ENCODE measurements at places on chromosomes 11 and 22.

DNA sequence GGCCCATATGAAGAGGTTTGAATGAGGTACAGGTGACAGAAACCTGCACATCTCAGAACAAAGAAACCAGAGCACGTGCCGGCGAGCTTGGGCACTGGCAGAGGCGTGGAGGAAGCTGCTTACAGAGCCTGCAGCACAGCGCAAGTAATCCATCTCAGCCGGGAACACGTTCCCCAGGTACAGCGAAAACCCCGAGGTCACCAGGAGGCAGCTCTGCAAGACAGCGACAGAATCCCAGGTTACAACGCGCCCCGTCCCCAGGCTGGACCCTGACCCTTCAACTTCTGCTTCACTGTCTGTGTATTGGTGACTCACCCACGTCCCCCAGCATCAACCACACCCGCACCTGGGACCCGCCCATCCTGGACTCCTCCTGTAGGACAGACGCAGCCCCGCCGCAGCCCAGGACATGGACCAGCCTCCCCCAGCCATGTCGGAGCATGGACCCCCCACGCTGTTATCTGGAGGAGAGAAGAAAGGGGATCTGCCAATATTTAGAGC lies 2.2 kb downstream of the MLC1 start:
- no peak for DNase-seq

DNA sequence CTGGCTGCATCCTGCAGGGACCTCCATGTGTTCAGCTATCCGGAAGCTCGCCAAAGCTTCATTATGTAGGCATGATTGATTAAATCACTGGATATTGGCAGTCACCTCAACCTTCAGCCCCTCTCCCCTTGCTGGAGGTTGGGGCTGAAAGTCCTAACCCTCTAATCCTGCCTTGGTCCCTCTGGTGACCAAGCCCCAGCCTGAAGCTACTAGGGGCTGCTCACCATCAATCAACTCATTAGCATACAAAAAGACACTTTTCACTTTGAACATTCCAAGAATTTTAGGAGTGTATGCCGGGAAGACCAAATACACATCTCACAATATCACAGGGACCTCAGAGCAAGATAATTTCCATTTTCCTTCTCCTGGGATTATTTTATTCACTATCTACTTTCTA lies 38.8 kb upstream of the TPBGL start:
- DNase-seq, result no peak

DNA sequence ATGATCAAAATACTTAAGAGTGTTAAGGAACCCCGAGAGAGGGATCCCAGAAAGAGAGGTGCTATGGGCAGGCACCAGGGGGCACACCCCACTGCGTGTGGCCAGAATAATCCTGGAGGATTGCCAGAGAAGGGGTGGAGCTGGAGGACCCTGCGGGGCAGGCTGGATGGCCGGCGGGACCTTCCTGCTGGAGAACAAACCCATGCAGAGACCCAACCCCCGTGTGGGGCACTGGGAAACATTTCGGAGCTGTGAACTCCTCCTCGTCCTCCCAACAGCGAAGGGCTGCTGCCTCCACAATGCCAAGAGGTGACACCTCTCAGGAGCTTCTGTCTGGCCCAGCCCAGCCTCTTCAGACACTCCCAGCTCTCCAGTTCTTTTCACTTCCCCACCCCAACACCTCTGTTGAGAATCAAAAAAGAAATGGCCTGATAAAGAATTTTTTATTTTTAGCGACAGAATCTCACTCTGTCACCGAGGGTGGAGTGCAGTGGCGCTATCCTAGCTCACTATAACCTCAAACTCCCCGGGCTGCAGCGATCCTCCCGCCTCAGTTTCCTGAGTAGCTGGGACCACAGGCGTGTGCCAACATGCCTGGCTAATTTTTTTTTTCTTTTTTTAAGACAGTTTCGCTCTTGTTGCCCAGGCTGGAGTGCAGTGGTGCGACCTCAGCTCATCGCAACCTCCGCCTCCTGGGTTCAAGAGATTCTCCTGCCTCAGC lies 25.6 kb downstream of the RHOD start:
- peak; percentile 62 for DNase-seq

DNA sequence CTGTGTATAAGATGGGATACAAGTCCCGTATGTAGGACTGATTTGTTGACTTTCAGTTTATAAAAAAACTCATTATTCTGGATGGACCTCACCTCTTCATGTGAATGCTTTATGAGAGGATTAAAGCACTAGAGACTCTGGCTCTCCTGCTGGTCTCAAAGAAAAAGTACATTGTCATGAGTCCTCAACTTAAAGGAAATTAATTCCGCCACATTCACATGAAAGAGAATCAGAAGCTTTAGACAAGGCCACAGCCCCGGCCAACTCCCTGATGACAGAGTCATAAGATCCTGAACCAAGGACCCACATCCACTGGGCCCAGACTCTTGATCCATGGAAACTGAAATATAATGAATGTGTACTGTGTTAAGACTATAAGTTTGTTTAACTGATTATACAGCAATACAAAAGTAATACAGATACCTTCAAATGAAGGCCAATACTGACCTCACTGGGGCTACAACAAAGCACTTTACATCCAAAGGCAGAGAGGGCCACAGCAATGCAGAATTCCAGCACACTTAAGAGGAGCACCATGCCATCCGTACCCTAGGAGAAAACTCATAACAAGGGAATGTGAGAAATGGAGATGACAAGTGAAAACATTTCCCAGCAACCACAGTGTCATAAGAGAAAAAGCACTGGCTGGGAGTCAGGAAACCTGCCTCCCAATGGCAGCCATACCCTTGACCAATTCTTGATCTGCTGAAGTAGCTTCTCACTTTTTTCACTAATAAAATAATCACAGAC lies 25.4 kb upstream of the MS4A6A start:
- DNase-seq, result no peak

DNA sequence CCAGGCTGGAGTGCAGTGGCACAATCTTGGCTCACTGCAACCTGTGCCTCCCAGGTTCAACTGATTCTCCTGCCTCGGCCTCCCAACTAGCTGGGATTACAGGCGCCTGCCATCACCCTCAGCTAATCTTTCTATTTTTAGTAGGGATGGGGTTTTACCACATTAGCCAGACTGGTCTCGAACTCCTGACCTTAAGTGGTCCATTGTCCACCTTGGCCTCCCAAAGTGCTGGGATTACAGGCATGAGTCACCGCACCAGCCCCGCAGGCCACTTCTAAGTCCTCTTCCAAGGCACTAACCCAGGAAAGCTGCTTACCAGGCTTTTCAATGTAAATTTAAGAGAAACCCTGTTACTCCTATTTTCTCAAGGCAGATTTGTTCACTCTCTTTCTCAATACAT lies 50.4 kb downstream of the DENND5A start:
- DNase-seq, result no peak

DNA sequence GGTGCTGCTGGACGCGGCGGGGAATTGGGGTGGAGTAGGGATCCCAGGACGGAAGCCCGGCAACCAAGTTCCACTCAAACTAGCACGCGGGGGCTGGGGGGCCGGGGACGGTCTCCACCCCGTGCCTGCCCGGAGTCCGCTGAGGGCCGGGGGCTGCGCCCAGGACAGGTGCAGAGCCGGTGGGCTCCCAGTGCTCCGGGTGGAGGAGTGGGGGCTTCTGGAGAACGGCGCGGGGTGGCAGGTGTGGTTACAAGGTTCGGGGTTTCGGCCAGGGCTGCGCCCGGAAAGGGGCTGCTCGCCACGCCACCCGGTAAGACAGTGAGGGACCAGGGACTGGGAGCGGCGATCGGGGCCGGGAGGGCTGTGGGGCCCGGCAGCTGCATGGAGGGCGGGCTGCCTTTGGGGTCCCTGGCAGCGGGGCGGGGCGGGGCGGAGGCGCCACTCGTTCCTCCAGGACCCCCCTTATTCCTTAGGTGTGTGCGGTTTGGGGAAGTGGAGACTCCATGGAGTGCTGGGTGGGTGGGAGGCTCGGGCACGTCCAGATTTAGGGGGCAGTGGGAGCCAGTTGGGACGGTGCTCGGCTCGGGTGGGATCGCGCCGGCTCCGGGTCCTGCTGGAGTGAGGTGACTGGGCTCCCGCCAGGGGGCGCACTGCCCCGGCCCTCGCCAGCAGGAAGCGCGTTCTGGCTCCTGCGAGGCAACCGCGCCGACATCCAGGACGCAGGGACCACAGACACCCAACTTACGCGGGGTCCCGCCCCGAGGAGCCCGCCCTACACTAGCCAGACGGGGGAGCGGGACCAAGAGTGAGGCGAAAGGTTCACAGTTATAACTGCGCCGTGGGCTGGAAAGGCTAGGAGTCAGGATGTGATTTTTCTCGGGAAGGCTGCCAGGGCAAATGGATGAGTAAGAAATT lies 868 bp downstream of the TSPAN18 start:
- peak; percentile 90 for DNase-seq

DNA sequence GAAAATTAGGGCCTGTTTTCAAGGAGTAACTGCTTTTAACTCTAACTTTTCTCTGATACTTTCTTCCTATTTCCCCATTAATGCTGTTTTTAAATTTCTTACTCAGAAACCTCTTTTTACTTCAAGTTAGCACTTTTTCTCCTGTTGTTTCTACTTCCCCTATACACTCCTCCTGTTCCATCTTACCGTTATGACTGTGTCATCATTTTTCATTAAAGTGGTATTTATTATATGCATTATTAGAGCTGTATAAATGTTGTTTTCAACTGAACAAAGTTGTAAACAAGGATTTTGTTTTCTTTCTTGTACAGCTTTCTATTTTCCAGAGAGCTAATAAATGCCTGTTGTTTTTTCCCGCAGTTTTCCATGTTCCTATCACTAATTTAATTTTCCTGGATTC lies 84.6 kb downstream of the EXT2 start:
- DNase-seq, result no peak

DNA sequence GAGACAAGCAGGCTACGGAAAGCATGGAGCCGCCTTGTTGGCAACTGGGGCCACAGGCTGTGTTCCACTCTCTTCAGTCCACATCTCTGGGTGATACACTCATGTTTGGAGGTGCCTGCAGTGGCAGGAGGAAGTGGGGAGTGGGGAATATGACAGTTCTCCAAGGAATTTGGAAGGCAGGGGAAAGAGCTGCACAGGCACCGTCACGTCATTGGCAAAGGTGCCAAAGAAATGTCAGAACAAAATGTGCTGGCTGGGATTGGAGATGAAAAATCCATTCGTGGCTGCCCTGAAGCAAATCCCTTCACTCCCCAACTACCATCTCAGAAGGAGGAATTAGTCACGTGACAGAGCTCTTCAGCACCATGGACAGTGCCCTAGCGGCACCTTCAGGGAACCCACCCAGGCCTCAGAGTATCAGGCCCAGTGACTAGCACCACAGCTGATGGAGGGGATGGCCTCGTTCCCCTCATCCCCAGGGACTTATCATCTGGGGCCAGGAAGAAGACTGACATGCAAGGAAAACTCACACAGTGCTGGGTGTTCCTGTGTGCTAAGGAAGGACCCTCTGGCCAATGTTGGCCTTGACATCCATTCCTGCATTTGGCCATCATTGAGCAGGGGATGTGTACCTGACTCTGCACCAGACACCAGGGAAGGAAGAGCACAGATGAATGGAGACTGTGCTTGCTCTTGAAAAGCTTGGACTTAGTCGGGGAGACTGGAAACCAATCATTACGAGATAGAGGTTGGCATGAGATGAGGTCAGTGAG lies 48.5 kb upstream of the PRDM11 start:
- DNase-seq, result peak; percentile 68

DNA sequence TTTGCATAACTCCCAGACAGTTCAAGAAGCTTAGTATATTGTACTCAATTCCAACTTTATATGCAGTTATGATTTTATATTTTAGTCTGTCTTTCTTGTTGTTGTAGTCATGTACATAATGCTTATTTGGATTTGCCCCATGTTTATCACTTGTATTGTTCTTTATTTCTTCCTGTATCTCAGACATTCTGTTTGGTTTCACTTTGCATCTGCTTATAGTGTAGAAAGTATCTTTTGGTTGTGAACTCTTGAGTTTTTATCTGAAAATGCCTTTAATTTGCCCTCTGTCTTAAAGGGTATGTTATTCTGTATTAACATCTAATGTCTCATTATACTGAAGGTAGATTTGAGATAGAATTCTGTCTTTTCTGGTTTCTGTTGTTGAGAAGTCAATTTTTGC lies 275.4 kb downstream of the DYNC2H1 start:
- DNase-seq, result no peak

- no peak for DNase-seq
These were observed 2.7 kb downstream of the TMEM123 start for GRCh38 chr11:102449651-102450570.

DNA sequence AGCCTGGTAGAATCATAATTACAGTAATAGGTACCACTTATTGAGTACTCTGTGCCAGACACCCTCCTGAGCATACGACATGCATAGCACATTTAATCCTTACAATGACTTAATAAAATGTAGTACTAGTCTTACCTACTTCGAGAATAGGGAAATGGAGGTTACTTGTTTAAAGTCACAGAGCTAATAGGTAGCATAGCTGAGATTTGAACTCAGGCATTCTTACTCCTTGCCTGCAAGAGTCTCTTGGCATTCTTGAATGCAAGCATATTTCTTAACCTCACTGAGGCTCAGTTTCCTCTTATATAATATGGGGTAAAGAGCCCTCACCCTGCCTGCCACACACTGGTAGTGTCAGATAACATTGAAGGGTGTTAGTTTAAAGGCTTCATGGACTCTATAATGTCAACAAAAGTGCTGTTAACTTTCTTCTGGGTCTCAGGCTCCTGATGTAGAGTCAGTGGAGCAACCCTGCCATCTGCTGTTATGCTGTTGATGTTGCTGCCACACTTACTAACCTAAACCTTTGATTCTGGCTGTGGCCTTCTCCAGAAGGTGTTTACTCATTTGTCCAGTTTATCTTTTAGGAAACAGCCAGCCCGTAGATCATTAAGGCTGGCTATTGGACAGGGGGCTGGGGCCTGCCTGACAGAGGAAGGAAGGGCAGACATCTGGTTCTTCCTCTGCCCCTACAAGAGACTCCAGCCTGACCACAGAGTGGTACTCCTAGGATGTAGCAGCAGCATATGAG lies 18.9 kb downstream of the LIMK2 start:
- DNase-seq, result no peak

- peak; percentile 78 for DNase-seq
These were observed 77.9 kb upstream of the TOP3B start for GRCh38 chr22:22060200-22061084.

DNA sequence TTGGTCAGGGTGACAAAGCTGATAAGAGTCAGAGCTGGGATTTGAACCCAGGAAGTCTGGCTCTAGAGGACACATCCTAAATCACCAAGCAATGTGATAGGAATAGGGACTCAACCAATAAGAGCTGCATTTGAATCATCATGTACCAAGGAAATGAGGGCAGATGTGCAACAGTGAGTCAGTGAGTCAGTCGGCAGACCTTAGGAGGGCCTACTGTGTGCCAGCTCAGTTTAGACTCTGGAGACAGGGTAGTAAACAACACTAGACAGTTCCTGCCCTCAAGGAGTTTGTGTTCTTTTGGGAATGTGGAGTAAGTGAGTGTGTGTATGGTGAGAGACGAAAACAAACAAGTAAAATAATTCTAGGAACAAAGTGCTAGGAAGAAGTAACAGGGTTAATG lies 11.2 kb downstream of the IL10RA start:
- DNase-seq, result peak; percentile 54

DNA sequence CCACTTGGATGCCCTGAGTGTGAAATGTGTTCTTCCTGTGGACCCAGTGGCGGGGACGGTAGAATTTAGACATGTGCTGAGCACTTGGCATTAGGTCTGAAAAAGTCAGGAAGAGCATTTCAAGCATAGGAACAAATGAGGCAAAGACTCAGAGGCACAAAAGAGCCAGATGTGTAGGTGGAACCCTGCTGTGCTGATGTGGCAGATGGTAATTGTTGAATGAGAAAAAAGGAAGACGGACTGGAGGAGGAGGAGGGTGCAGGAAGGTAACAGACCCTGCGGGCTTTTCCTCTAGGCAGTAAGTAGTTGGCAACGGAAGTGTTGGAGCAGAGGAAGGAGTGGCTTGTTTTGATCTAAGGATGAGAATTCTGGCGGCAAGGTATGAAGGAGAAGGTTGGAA lies 985.8 kb downstream of the TBC1D22A start:
- DNase-seq, result no peak

GRCh38 chr22:43409046-43409445 lies 2.8 kb upstream of the MPPED1 start:
- DNase-seq, result no peak
